Motor neuron (in vitro differentiated cells): ENCODE measurements at places on chromosomes 16 and 17. TPM values are rescaled to one million over a fixed set of nuclear protein-coding genes. Genes with fewer than 3 reads are reported as not detected.

Gene SDR42E1
- 0.11 and 0.14 TPM in 2 replicates for total RNA-seq

Gene HBM
- total RNA-seq: not detected in 2 replicates

Gene CTF1
- 0.38 and 1.2 TPM in 2 replicates for total RNA-seq

Gene CMTM2
- 0.36 and 0.63 TPM in 2 replicates for total RNA-seq

Gene IKZF3
- 0.05 TPM in 2 replicates for total RNA-seq

Gene NPIPA8
- total RNA-seq: not detected in 2 replicates

Gene CALB2
- total RNA-seq: 2.4 TPM in 1 of 2 replicates, not detected in the other

Gene KRT40
- total RNA-seq: 0.19 TPM in 1 of 2 replicates, not detected in the other

Gene PIK3R5
- 0.90 and 3.8 TPM in 2 replicates for total RNA-seq

Gene PIRT
- total RNA-seq: 0.14 and 0.17 TPM in 2 replicates

Gene SLFN14
- total RNA-seq: 0.45 TPM in 1 of 2 replicates, not detected in the other

Gene CD2BP2
- 50.3 and 52.4 TPM in 2 replicates for total RNA-seq

Gene PLEKHM1
- total RNA-seq: 16.4 and 18.4 TPM in 2 replicates

Gene KRT31
- total RNA-seq: 0.38 and 0.58 TPM in 2 replicates

Gene SLC35G6
- total RNA-seq: 1.1 TPM in 2 replicates
